ENCODE measurements at places on chromosomes 13 and 19. TPM values are rescaled to one million over a fixed set of nuclear protein-coding genes. Genes with fewer than 3 reads are reported as not detected.

The FCAR gene
- total RNA-seq = 2.0 TPM

- no peaks in the 10 kb centered on the region for H3K36me3 ChIP-seq
- H3K4me1 ChIP-seq = no peaks in the 10 kb centered on the region
- H3K4me3 ChIP-seq = no peak overlapping the region
- DNase-seq = no peak
- H3K27ac ChIP-seq = no peak overlapping the region
Measured at GRCh38 chr19:49442354-49442753, 1.0 kb upstream of the SLC17A7 start.

DNA sequence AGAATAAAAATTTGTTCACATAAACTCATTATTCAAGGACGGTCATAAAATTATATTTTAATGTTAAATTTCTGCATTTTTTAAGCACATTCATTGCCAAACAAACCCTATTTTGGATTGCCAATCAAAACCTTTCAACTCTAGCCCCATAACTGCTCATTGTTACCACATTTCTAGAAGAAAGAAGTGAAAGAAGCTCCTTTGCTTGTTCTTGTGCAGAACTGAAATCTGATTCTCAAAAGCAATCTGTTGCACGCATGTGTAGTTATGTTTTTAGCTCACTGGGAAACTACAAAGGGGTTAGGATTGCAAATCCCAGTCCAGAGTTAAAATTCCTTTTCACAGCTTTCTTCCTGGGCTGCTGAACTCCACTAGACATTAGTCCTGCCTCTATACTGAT, 109.5 kb upstream of the MIR17HG start:
- H3K27ac ChIP-seq = no peak overlapping the region
- no peak overlapping the region for H3K4me3 ChIP-seq
- no peaks in the 10 kb centered on the region for H3K36me3 ChIP-seq
- H3K4me1 ChIP-seq = no peaks in the 10 kb centered on the region
- DNase-seq = no peak

- H3K36me3 ChIP-seq = no peaks in the 10 kb centered on the region
- H3K27me3 ChIP-seq = no peaks in the 10 kb centered on the region
- peaks cover 1% of the 10 kb centered on the region for H3K4me1 ChIP-seq
- H3K27ac ChIP-seq = no peak overlapping the region
- peak; percentile 62 for DNase-seq
- H3K4me3 ChIP-seq = no peak overlapping the region
Measured at GRCh38 chr13:27374650-27375049, 49.8 kb upstream of the GTF3A start.

DNA sequence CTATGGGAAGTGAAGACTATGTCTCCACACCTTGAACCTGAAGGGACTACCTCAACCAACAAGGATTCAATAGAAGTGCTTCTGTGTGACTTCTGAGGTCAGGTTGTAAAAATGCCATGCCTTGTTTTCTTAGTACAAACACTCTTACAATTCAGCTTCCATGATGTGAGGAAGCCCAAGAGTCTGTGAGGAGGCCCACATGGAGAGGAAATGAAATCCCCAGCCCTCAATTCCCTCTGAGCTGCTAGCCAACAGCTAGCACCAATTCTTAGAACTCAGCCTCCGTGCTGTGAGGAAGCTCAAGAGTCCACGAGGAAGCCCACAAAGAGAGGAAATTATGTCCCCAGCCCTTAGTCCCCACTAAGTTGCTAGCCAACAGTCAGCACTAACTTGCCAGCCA, 12.6 kb upstream of the LMTK3 start:
- H3K27ac ChIP-seq = no peak overlapping the region
- no peak for DNase-seq
- no peaks in the 10 kb centered on the region for H3K36me3 ChIP-seq
- H3K27me3 ChIP-seq = no peaks in the 10 kb centered on the region
- no peaks in the 10 kb centered on the region for H3K4me1 ChIP-seq

- no peak for DNase-seq
- no peak overlapping the region for H3K27ac ChIP-seq
- no peaks in the 10 kb centered on the region for H3K36me3 ChIP-seq
- no peaks in the 10 kb centered on the region for H3K4me1 ChIP-seq
Measured at GRCh38 chr19:30388819-30389218, 16.6 kb downstream of the ZNF536 start.

GRCh38 chr13:97122381-97122996, 99.6 kb upstream of the MBNL2 start:
- H3K4me1 ChIP-seq = peaks cover 15% of the 10 kb centered on the region
- no peaks in the 10 kb centered on the region for H3K36me3 ChIP-seq
- no peaks in the 10 kb centered on the region for H3K27me3 ChIP-seq

- no peaks in the 10 kb centered on the region for H3K4me1 ChIP-seq
- no peak for DNase-seq
- no peaks in the 10 kb centered on the region for H3K27me3 ChIP-seq
- H3K4me3 ChIP-seq = no peak overlapping the region
- no peak overlapping the region for H3K27ac ChIP-seq
Measured at GRCh38 chr13:45718992-45719391, 16.9 kb downstream of the CBY2 start.

- no peak overlapping the region for H3K27ac ChIP-seq
- DNase-seq = no peak
- no peaks in the 10 kb centered on the region for H3K4me1 ChIP-seq
Measured at GRCh38 chr13:92379371-92379770, 847.2 kb upstream of the GPC6 start.
